T-helper 2 cell treated with Interferon-gamma antibody and Interleukin-4, amounts not matched to agents 5 μg/mL and 100 μg/mL, for 36 hours (primary cell): ENCODE measurements at places on chromosomes 7 and 10.

DNA sequence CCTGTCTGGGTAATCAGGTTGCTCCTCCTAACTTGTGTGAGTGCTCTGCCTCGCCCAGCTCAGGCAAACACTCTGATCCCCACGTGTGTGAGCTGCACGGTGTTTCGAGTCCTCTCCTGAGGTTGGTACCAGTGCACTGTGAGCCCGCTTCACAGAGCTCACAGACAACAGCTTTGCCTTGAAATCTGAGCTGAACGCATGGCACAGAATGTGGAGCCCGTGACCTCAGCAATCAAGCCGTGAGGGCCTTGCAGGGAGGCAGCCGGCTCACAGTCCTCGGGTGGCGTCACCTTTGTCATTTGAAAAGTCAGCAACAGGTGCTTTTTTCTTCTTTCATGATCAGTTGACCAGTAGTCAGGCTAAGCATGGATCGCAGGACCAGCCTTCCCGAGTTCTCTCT, 60.2 kb upstream of the ADGRA1 start:
- DNase-seq: no peak

DNA sequence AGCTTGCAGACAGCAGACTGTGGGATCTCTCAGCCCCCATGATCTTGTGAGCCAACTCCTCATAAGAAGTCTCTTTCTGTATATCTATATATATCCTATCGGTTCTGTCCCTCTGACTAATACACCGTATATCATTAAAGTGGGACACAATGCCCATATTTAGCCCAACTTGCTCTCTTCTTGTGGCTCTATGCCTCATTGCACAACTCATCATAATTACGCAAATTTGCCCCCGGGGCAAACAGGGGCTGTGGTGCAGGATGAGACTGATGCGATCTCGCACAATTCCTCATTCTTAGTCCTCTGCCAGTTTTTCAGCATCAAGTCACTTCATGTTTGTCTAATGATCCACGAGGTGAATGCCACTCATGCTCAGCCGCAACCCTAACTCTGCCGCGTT, 183.2 kb downstream of the PRPF18 start:
- no peak for DNase-seq

DNA sequence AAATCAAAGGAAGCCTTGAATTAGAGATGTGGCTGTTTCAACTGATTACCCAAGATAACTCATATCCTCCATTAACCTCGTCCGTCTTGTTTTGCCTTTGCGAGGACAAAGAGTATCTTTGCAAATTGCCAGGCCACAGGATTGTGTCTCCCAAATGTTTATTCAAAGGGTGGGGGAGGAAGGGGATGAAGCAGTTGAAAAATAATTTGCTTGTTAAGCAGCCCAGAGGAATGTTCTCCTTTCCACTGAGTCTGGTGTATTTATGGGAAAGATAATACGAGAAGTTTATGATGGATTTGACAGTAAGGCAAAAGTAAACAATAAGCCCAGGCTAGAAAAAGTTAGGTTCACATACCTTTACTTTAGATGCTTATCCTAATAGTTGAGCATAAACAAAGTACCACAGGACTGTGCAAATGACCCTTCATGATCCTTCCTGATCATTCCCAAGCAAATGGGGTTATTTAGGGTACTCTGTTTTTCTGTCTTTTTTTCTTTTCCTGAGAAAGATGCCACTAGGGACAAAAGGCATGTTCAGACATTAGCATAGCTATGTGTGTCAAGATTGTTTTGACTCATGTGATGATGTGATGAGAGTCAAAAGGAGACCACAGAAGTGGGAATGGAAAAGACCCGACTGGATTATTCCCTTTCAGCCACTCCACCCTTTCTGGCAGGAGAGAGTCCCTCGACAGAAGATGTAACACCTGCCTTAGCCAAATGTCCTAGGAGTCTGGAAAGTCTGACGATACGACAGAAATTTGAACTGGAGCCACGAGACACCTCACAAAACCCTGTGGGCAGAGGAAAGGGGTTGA, 243.0 kb upstream of the GLI3 start:
- no peak for DNase-seq

DNA sequence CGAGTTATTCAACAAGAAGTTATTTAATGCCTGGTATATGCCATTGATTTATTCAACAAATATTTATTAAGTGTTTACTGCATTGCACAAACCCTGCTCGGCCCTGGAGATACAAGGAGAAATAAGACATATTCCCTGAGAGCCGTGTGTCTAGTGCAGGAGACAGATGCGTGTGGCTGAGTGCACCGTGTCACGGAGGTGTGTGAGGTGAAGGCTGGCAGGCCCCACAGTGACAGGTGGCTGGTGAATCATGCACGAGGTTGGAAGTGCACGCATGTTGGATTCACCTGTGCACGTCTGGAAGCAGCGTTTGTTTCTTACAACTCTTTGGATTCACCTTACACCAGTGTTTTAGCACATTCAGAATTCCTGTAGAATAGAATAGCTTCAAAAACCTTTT, 136.6 kb upstream of the SHH start:
- no peak for DNase-seq

GRCh38 chr10:7797582-7797981, 9.6 kb downstream of the ATP5F1C start:
- peak; percentile 18 for DNase-seq

GRCh38 chr7:47361746-47362215, 220.1 kb downstream of the TNS3 start:
- DNase-seq: peak; percentile 72

- no peak for DNase-seq
Observed at GRCh38 chr10:49610458-49611165, 502 bp downstream of the SLC18A3 start.

DNA sequence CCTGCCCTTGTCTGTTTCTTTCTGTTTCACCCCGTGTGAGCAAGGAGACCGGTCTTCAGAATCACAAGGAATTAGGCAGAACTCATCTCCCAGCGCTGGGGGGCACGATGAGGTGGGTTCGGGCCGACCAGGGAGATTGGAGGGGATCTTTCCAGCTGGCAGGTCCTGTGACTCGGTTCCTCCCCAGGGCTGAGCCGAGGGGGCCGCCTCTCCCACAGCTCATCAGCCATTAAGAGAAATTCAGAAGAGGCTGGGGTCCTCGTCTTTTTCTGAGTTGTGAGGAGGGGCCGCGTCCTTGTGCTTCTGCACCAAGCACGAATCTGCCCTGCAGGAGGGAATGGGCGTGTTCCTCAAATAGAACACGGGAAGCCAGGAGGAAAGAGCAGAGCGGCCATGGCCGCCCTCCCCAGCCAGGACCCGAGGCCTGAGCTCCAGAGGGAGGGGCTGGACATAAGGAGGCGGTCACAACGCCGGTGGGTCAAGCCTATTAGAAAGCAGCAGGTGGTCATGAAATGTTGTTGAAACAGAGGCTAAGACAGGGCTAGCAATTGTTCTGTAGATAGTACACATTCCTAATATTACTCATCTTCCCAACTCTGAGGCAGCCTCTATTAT, 125.3 kb downstream of the ADARB2 start:
- DNase-seq: no peak

- no peak for DNase-seq
Observed at GRCh38 chr10:46270086-46270811, 16.5 kb upstream of the ANTXRL start.

DNA sequence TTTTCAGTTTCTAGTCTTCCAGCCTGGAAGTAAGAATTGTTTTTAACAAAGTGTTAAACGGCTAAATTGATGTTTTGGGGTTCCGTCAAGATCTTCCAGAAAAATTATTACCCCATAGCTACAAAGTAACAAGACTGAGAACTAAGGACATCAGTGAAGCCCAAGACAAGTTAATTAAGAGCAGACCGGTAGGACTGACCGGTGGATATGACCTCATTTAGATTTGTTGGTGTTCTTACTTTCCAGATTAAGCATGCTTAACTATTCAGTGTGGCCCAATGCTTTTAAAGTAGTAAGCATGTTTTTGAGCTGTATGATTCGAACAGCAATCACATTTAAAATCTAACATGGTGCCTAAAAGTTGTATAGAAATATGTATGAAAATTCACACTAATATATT, 73.1 kb upstream of the RPA3 start:
- DNase-seq: no peak

GRCh38 chr10:44334621-44335184, 50.2 kb downstream of the CXCL12 start:
- no peak for DNase-seq

DNA sequence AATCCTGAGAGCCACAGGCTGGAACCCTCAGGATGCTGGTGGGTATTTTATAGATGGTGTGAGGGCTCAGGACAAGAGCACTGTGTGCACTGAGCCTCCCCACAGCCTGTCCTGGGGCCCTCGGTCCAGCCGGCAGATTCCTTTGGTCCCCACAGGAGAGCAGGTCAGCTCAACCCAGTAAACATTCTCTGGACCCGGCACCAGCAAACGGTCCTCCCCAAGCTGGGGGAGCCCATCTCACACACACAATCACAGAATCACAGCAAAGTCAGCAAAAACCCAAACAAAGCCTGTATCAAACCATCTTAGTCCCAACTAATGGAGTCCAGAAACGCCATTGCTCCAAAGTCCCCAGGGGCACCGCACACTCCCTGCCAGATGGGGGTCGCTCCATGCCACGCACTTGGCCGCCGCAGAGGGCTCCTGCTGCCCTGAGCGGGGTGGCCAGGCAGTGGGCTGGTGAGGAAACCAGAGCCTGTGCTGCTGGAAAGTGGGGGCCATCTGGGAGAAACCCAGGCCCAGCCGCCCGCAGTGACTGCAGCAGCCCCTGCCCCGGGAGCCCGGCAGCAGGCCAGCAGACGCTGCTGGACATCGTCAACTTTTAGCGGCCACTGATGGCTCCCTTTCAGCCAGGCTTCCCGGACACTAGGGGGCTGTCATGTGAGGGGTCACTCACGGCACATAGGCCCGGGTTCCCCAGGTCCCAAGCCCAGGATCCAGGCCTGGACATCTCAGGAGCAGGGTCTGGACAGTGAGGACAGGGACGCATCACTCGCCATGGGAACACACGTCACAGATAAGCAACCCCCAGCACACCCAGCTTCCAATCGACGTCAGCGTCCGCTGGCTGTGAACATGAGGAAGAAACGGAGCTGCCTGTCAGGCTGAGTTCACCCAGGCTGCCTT, 52.6 kb downstream of the DPYSL4 start:
- DNase-seq: no peak

GRCh38 chr7:27247452-27248426, 5.1 kb downstream of the EVX1 start:
- no peak for DNase-seq

DNA sequence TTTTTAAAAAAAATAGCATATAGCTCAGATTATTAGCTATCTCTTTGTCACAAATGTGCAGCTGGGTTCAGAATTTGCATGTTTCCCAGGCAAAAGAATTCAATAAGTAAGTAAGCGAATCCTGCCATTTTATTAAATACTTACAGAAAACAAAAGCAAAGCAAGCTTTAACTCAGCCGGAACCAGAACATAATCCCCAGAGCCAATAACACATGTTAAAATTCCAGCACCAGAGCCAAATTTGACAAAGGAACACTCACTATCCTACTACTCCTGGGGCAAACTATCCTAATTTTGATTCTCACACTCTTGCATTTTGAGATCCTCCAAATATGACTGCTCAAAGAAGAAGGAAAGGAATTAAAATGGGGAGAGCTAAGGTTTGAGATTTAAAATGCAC, 32.6 kb downstream of the LRRTM3 start:
- DNase-seq: no peak

- DNase-seq: no peak
Observed at GRCh38 chr10:92432596-92432995, 141.3 kb downstream of the IDE start.

GRCh38 chr10:77430530-77430929, 207.1 kb downstream of the KCNMA1 start:
- DNase-seq: no peak

GRCh38 chr7:91894781-91895480, 14.4 kb upstream of the MTERF1 start:
- DNase-seq: no peak

- no peak for DNase-seq
Observed at GRCh38 chr7:150949564-150949963, 28.6 kb downstream of the KCNH2 start.

DNA sequence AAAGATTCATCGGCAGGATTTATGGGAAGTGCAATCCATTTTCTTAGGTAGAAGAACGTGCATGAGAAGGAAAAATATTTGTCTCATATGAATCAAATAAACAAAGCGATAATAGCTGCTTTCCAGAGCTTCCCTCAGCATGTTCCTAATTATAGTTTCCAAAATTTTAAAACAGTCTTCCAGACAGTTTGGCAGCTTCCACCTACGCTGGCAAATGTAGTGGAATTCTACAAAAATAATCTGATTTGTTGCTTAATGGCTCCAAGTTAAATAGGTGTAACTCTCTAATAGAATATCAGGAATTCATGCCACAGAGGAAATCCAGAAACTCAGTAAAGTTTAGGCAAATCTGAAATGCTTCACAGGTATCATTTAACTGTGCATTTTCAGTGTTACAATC, 23.3 kb upstream of the AGBL3 start:
- no peak for DNase-seq

DNA sequence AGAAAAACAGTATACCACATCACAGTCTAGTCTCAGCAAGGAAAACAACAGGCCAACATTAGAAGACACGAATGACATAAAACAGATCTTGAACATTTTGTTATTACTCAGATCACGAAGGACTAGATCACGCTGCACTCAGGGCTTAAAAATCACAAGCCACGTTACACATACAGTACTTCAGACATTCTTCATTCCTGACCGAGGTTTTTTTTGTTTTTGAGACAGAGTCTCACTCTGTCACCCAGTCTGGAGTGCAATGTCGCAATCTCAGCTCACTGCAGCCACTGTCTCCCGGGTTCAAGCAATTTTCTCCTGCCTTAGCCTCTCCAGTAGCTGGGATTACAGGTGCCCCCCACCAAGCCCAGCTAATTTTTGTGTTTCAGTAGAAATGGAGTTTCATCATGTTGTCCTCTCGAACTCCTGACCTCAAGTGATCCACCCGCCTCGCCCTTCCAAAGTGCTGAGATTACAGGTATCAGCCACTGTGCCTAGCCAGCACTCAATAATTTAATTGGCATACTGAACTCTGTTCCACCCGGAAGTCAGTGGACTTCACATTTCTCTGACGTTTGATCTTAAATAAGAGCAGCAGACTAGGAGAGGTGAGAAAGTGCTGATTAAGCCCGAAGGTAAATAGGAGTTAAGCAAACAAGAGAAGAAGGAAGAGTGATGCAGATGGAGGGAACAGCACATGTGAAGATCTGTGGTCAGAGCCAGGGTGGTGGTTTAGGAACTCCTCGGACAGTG, 3.5 kb downstream of the AIMP2 start:
- DNase-seq: no peak

- no peak for DNase-seq
Observed at GRCh38 chr10:108450280-108450679, 1285.8 kb upstream of the SORCS1 start.
